ENCODE measurements at places on chromosomes 16 and 17.

- DNase-seq: no peak
Measured at GRCh38 chr16:86640265-86640843, 62.0 kb downstream of the FOXL1 start.

GRCh38 chr17:19753051-19753509, 5.0 kb upstream of the ALDH3A1 start:
- no peak for DNase-seq

DNA sequence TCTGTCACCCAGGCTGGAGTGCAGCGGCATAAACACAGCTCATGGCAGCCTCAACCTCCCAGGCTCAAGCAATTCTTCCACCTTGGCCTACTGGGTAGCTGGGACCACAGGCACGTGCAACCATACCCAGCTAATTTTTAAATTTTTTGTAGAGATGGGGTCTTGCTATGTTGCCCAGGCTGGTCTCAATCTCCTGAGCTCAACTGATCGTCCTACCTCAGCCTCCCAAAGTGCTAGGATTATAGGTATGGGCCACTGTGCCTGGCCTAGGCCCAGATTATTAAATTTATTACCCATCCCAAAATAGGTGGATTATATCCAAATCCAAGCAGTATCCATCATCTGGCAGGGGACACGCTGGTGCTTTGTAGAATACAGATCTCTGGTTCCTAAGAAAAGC, 53.8 kb downstream of the METTL16 start:
- no peak for DNase-seq

GRCh38 chr17:63477480-63478440, 899 bp downstream of the ACE start:
- no peak for DNase-seq

- no peak for DNase-seq
Measured at GRCh38 chr17:63966646-63967264, 6.0 kb downstream of the SCN4A start.

GRCh38 chr17:6067060-6067459, 3.1 kb upstream of the WSCD1 start:
- DNase-seq: no peak

DNA sequence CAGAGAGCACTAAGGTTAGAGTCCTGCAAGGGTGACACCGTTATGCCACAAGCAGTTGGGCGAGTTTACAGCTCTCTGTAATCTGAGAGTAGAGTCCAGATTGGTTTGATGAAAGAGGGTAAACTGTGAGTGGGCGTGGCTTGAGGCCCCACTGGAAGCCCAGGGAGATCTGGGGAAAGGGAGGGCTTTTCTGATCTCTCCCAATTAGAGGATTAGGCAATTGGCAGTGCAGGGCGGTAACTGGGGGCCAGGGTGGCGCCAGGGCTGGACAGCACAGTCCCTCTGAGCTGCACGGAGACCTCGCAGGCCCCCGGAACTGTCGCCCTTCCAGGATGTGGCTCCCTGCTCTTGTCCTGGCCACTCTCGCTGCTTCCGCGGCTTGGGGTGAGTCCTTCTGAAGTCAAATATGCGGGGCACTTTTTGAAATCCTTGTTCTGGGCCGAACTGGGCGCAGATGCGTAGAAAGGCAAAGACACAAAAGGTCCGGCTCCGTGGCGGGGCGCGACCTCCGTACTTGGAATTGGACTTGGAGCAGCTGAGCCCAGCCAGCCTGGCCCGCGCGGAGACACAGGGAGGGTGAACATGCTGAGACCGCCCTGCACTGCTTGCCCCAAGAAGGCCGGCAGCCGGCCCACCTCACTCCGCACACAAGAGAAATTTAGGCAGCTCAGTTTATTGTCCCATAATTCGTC, 72.4 kb downstream of the CES1 start:
- DNase-seq: no peak

DNA sequence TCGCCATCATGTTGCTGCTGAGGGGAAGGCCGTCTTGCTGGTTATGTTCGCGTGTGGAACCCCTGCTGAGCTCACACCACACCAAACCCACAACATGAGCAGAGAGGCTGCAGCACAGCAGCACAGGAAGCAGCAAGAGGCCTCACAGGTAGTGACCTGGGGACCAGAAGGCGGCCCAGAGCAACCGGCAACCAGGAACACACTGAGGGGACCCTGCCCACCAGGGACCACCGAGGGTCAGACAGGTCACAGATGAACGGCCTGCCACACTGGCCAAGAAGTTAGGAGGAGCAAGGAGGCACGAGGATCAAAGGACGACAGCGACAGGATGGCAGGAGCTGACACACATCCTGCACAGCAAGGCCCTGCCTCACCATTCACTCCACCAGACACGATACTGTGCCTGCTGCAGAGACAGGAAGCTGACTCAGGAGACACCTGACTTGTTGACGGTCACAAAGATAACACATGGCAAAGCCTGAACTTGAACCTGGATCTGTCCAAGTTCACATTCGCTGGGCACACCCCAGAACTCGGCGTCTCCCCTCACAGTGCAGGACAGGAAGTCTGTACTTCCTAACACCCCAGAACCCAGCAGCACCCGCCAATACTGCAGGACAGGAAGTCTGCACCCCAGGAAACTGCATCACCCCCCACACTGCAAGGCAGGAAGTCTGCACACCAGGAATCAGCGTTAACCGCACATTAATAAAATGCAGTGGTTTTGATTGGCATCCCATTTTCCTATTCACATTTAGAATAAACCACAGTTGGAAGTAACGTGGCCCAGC, 98.5 kb downstream of the ZNF778 start:
- peak; percentile 53 for DNase-seq

DNA sequence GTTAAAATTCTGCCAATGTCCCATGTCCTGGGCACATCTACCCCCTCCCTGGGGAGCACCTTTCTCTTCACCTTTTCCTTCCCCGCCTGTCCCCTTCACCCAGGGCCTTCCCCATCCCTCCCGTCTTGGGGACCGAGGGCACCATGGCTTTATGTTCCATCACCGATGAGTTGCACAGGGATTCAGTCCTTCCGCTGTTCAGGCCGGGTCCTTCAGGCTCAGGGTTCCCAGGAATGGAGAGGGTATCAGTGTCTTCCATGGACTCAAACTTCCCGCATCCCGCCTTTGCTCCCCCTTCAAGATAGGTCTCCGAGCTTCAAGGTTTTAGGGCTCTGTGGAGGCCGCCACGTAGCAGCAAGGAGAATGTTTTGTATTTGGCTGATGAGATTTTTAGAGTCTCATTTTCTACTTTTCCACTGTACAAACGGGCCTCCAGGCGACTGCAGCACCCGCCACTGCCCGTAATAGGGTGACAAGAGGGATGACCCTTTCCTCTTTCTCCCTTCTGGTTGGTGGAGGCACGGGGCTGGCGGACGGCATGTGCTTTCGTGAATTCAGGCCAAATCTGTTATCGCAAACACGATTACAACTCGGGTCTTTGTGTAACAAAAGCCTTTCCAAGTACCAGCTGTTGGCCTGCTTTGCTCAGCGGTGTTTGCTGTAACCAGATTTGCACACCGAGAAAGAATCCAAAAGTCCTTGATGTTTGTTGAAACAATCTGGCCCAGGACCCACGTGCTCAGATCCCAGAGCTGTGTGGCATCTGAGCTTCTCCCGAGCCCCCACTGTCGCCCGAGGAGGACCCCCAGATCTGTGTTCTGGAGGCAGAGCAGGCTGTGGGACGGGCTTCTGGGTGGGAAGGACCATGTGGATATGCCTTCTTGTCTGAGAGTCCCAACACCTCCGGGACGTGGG, 236.3 kb downstream of the SEC14L1 start:
- no peak for DNase-seq

DNA sequence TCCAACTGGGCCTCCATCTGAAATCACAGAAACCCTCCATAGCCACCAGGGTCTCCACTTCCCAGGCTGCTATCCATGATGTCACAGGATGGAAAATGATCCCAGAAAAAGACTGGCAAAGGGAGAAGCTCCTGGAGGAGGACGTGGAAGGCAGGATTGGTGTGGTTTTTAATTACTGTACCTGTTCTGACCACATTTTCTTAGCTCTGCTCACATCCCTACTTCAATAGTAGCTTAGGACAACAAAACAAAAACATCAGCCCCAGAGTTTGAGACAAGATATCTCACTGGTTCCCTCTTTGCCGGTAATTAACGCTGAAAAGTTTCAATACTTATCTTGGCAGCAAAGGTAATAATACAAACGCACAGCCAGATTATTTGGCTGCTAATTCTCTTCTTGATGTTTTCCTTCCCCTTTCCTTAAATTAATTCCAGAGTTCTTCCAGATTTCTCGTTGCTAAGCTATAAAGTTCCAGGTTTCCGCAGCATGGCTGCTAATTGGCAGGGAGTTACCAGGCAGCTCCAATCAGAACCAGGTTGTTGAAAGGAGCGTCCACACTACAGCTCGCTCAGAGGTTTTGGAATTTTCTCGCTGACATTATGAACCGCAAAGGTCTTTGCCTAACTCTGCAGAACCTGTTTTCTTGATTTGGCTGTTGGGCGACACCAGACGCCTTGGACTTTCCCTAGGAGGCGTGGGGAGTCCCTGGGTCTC, 263.4 kb downstream of the MRTFB start:
- no peak for DNase-seq

DNA sequence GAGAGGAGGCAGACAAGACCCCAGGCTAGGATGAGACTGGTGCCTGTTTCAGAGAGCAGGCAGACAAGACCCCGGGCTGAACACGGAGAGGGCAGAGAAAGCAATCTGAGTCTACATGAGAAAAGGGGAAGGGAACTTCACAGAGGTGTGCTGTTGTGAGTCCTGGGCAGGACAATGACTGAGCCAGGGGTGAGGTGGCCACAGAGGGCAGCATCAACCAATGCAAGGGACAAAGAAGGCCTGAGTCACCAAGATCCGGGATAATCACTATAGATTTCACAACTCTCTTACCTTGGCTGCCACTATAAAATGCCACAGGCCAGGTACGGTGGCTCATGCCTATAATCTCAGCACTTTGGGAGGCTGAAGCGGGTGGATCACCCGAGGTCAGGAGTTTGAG, 89.0 kb downstream of the SLC39A11 start:
- DNase-seq: no peak

GRCh38 chr17:61659437-61659836, 68.4 kb upstream of the NACA2 start:
- no peak for DNase-seq

- DNase-seq: no peak
Measured at GRCh38 chr17:67369676-67370075, 3.3 kb upstream of the PSMD12 start.

GRCh38 chr16:68356249-68356918, 45.6 kb downstream of the PRMT7 start:
- DNase-seq: peak; percentile 48

DNA sequence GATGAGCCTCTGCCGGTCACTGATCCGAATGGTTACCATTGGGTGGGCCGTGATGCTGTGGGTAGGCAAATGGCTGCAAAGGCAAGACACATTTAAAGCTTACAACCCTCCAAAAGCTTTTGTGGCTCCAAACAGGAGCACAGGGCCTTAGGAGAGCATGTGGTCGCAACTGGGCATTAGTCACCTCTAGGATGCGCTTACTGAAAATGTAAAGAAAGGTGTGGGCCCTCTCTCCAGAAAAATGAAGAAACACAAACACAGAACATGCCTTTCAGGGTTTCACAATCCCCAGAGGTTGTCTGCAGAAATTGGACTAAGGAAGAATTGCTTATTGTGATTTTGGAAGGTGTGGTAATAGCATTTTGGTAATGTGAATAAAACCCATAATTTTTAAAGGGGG, 86.7 kb upstream of the ATP2A3 start:
- no peak for DNase-seq

DNA sequence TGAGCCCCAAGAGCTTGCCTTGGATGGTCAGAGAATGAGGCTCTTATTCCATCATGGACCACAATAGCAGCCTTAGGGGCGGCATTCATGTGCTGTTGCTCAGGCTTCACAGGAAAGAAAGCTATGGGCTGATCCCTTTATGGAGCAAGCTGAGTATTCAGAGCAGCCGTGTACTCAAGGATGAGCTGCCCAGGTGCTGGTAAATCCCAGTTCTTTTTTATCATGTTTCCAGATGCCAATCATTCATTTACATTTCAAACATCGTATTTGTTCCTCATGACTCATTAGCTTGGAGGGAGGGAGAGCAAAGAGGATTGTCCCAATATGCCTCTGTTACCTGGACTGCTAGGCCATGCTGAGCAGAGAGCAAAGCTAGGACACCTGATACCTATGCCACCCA, 475.7 kb downstream of the SHISA9 start:
- DNase-seq: no peak

- DNase-seq: no peak
Measured at GRCh38 chr16:53022374-53022773, 30.3 kb downstream of the CHD9NB start.

GRCh38 chr16:86300746-86301481, 209.4 kb upstream of the FOXF1 start:
- DNase-seq: no peak

DNA sequence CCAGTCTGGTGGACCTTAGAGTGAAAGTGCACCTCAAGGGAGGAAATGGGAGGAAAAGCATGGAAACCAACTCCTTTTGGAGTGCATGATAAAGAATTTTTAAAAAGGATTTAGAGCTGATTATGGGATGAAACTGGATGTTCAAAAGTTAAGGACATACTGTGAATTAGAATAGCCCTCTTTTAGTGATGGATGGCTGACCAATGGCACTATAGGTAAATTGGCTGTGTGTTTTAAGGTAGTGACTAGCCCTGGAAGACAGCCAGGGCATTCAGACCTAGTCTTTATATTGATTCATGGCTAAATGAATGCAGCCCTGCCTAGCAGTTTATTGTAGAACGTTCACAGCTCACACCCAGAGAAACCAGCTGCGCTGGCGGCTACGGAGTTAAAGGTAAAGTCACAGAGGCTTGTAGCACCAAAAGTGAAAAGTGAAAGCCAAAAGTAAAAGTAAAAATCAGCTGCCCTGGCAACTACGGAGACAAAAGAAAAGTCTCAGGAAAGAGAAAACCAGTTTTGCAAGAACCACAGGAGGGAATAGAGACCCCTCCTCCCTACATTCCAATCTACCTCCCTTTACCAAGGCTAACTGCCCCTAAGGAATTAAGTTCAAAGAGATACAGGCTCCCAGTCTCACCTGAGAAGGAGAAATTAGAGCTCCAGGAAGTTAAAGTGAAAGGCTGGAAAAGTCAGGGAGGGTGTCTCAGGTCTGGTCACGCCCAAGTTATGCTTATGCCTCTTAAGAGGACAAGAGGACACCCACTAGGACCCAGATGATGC, 21.8 kb downstream of the ACSM1 start:
- DNase-seq: peak; percentile 15

DNA sequence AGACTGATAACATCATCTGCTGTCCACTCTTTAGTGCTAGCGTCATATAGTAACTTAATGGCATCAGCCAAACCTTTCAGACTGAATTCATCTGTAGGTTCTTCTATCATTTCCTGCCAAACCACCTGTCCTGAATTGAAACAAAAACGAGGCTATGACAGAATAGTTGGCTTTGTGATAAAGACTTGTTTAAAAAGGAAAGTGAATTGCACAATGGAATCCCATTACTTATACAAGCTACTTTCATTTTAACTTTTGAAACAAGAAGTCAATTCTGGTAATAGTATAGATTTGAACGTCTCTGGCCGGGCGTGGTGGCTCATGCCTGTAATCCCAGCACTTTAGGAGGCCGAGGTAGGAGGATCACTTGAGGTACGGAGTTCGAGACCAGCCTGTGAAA, 18.2 kb downstream of the LASP1NB start:
- no peak for DNase-seq
